ENCODE measurements at places on chromosomes 3 and 15.
A peak's percentile ranks its signal among the peaks of the same experiment; 100 is the strongest.

DNA sequence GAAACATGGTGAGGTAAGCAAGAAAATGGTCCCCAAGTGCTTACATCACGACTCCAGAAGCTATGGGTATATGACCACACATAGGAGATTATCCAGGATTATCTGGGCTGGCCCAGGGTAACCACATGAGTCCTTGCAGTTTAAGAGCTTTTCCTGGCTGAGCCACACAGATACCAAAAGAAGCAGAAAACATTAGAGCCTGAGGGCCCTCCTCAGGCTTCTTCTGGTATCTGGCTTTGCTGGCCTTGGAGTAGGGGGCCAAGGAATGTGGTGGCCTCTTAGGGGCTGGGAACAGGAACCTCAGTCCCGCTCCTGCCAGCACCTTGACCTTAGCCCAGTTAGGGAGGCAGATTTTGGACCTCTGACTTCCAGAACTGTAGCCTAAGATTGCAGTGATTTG, 259.1 kb downstream of the KCNMB2 start:
- peak; percentile 72 for DNase-seq

- no peak for DNase-seq
Observed at GRCh38 chr3:177981576-177981975, 554.7 kb upstream of the KCNMB2 start.

GRCh38 chr3:128432971-128433836, 33.5 kb downstream of the DNAJB8 start:
- DNase-seq, result peak; percentile 77

- no peak for DNase-seq
Observed at GRCh38 chr3:129032716-129033115, 27.9 kb upstream of the GP9 start.

GRCh38 chr3:134030379-134031347, 938 bp upstream of the SLCO2A1 start:
- DNase-seq, result no peak

Data from ELF-1 (cell line).